Right cardiac atrium (tissue), 5 donors: ENCODE measurements at places on chromosomes 2 and 18. TPM values are rescaled to one million over a fixed set of nuclear protein-coding genes. Genes with fewer than 3 reads are reported as not detected.

DNA sequence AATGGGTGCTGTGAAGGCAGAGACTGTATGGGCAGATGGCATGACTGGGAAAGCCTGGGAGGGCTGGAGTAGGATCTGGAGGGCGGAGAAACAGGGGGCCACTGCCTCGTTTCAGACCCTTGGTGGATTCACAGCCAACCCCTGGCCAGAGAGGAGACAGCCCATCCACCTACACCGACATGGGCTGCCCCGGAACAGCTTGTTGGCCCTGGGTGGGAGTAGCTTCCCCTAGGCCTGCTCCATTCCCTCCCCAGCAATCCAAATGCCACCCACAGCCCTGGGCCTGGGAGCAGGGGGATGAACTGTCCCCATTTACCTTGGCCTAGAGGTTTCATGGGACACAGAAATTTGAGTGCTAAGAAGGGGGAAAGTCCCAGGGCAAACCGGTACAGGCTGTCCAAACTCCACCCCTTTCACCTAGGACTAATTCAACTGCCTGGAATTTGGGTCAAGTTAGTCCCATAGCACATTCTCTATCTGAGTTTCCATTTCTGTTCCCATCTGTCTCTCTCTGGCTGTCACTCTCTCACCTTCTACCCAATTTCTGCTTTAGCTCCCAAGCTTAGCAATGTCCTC lies 37.0 kb downstream of the LBH start:
- DNase-seq, result no peak

DNA sequence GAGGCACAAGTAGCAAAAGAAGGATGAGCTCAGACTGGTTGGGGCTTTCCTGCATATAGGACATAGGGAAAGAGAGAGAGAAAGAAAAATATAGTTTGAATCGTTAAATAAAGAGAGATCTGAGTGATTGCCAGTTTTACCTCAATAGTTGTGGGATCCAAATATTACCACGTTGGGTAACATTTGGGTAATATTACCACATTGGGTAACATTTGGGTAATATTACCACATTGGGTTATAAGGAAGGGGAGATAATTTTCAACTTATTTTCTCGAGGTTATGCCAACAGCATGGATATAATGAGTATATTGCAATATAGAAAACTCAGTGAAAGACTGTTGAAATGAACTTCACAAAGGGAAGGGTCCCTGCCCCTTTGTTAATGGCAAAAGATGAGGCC lies 20.7 kb downstream of the SP140 start:
- no peak for DNase-seq

DNA sequence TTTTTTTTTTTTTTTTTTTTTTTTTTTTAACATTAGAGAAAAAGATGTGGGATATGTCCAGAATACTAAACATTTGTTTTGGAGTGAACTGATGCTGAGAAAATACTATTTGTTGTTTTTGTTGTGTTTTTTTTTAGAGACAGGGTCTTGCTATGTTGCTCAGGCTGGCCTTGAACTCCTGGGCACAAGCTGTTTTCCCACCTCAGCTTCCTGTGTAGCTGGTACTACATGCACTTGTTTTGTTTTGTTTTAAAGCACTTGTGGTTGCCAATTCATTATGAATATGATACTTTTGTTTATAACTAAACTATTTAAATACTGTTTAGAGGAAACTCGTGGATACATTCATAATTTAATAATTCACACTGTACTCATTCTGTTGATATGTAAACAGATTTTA lies 33.4 kb upstream of the DYSF start:
- no peak for DNase-seq

GRCh38 chr2:141058556-141058955 lies 1072.3 kb downstream of the LRP1B start:
- no peak for DNase-seq

DNA sequence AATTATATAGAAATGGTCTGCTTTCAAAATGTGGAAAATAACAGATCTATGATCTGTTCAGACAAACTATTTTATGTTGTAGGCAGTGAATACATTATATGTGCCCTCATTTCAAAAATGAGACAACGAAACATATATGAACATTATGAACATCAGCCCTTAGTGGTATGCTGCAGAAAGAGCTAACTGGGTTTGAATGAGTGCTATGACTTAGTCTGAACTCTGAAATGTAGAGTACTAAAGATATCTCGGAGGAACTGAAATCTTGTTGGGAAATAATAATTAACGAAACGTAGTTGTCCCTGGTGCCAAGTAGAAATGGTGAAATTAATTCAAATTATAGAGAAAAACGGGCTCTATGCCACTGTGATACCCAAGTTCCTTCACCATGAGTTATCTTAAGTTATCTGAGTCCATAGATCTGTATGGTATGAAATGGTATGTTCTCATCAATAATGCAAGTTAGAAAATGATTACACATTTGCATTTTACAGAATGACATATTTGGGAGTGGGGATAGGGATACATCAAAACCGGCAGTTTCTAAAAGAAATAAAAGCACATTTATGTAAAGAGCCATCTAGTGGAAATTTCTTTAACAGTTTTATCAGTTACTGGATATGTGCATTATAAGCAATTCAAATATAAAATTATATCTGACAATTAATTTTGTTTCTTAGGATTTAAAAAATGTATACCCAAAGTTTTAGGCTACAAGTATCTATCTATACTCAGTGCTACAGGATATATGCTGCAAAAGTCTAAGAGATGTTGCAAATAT lies 26.7 kb downstream of the STARD6 start:
- no peak for DNase-seq

GRCh38 chr18:8800876-8801262 lies 95.5 kb downstream of the MTCL1 start:
- DNase-seq, result no peak

DNA sequence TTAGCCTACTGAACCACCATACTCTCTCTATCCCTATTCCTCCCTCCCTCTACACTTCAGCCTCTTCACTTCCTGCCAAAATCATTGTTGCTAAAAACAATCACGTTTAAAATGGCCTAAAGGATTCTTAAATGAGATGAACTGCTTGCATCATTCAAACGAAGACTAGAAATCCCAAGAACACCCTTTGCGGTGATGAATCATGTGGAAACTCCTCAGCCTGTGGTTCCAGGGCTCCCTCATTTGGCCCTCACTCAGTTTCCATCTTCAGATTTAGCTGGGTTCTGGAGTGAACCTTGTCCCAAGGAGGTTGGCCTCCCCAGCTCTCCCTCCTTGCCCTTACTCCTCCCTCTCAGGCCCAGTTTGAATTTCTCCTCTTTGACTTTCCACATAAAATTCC lies 125.6 kb upstream of the CDC42EP3 start:
- DNase-seq, result no peak

- DNase-seq, result no peak
Measured at GRCh38 chr18:36101943-36102342, 27.2 kb downstream of the SLC39A6 start.

DNA sequence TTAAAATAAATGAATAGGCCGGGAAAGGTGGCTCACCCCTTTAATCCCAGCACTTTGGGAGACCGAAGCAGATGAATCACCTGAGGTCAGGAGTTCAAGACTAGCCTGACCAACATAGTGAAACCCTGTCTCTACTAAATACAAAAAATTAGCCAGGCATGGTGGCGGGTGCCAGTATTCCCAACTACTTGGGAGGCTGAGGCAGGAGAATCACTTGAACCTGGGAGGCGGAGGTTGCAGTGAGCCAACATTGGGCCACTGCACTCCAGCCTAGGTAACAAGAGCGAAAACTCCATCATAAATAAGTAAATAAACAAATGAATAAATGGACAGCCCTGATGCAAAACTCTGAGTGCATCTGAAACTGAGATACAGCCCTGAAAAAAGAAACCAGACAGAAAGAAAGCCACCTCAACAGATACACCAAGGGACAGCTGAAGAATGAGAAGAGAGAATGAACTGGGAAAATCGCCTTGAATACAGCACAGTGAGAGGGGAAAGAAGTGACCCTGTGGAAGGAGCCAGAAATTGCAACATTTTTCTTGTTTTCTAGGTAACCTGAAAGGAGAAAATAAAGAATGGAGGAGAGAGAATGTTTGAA lies 64.4 kb downstream of the TRABD2A start:
- no peak for DNase-seq

GRCh38 chr2:187213798-187214197 lies 234.3 kb downstream of the CALCRL start:
- DNase-seq, result no peak

- DNase-seq, result no peak
Measured at GRCh38 chr2:133787207-133787606, 218.9 kb upstream of the NCKAP5 start.

Gene CYRIA
- total RNA-seq, result 3.1 TPM

Gene HNRNPLL
- total RNA-seq, result 38.7 TPM

Gene IL1F10
- total RNA-seq, result not detected

Gene SH3RF3
- 8.1 TPM for total RNA-seq

Gene ZBTB7C
- total RNA-seq, result 1.8 TPM
